ENCODE measurements at places on chromosomes 5 and 9.

GRCh38 chr5:91906027-91906426, 522.9 kb upstream of the ARRDC3 start:
- no peak for DNase-seq

DNA sequence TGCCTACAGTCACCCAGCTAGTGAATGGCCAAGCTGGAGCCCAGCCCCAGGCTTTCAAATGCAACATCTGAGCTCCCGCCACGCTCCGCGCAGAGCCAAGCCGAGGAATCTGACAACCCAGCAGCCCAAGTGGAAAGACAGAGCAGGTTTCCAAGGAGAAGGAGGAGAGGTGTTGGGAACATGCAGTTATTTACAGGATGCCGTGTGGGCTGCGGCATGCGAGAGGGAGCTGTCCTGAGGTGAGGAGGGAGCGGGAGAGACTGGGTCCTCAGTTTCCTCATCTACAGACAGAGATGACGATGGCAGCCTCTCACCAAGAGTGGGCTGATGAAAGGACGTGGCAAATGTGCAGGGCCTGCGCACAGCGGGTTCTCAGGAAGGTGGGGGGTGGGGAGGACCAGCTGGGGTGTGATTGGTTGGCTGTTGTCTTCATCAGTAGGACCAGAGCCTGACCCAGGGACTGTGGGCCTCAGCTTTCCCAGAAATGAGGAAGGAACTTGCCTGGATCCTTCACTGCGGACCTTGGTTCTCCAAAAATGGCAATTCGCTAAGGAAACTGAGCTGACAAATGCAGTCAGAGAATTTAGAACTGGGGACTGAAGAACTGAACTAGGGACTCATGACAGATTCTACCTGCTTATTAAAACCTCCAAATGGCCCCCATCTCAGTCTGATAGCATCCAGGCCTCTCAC, 14.8 kb upstream of the CPLX2 start:
- no peak for DNase-seq

- no peak for DNase-seq
Measured at GRCh38 chr5:79576606-79577289, 35.5 kb upstream of the TENT2 start.

- no peak for DNase-seq
Measured at GRCh38 chr5:149940941-149941644, 3.5 kb downstream of the PDE6A start.

GRCh38 chr9:14221558-14221957, 92.4 kb downstream of the NFIB start:
- DNase-seq = no peak

GRCh38 chr5:122499585-122499984, 187.5 kb downstream of the SNCAIP start:
- no peak for DNase-seq

DNA sequence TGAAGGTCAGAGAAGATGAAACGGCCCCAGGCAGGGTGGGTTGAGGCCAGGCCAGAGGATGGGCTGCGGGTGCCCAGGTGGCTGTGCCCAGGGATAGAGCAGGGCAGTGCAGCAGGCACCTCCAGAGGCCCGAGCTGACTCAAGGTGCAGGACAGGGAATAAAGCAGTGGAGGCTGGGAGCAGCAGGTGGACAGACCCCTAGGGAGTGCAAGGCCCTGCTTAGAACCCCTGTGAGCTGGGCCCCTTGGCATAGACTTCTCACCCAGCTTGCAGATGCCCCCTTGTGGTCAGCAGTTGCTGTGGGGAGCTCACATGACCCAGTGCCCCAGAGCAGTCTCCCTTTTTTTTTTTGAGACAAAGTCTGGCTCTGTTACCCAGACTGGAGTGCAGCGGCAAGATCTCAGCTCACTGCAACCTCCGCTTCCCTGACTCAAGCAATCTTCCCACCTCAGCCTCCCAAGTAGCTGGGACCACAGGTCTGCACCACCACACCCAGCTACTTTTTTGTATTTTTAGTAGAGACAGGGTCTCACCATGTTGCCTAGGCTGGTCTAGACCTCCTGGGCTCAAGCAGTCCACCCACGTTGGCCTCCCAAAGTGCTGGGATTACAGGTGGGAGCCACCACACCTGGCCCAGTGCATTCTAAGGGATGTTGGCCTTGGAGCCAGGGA, 118.8 kb downstream of the WNK2 start:
- DNase-seq = peak; percentile 32

- DNase-seq = no peak
Measured at GRCh38 chr5:45772402-45772801, 76.2 kb upstream of the HCN1 start.

DNA sequence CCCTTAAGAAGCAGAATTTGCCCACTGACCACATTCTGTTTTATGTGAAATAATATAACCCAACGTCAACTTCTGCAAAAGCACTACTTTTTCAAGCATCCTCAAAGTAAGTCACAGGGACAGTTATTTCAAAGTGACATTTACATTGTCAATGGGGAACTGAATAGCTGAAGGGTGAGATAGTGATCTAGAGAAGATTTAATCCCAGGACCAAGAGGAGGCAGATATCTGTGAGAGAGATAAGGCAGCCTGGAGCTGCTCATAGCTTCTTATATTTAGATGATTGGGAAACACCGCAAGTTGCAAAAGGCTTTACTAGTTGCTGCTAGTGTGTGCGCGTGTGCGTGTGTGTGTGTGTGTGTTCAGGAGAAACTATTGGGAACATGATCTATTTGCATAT, 210.4 kb upstream of the RFX3 start:
- no peak for DNase-seq

DNA sequence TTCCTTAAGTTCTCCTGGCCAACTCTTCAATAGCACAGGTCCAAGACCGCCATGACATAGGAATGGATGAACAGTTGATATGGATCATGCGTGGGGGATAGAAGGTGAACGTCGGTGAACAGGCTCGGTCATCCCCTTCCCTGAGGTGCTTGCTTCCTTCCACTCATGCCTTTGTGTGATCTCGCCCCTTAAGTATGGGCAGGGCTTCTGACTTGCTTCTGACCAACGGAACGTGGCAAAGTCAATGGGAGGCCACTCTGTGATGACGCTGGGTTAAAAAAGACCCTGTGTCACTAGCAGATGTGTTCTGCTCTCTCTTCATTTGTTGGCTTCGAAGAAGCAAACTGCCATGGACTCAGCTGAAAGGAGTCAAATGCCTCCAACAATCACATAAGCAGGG, 240.5 kb upstream of the TUT7 start:
- DNase-seq = no peak

- no peak for DNase-seq
Measured at GRCh38 chr5:135535420-135535819, 344 bp downstream of the NEUROG1 start.

DNA sequence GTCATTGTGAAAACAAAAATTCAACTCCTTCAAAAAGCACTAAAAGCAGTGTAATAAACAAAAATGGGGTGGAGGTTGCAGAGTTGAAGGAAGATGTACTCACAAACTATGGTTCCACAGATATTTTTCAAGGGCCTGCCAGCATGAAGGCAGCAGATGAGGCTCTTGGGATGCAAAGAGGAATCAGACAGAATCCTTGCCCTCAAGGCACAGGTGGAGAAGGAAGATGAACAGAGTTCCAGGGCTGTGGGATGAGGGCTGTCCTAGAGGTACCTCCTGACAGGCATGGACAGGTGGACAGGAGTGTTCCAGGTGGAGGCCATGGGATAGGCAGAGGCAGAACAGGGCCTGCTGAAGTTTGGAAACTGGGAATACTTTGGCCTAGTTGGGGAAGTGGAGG, 140.5 kb upstream of the ANKH start:
- DNase-seq = no peak

GRCh38 chr5:175464074-175464941, 14.1 kb upstream of the SFXN1 start:
- peak; percentile 47 for DNase-seq

DNA sequence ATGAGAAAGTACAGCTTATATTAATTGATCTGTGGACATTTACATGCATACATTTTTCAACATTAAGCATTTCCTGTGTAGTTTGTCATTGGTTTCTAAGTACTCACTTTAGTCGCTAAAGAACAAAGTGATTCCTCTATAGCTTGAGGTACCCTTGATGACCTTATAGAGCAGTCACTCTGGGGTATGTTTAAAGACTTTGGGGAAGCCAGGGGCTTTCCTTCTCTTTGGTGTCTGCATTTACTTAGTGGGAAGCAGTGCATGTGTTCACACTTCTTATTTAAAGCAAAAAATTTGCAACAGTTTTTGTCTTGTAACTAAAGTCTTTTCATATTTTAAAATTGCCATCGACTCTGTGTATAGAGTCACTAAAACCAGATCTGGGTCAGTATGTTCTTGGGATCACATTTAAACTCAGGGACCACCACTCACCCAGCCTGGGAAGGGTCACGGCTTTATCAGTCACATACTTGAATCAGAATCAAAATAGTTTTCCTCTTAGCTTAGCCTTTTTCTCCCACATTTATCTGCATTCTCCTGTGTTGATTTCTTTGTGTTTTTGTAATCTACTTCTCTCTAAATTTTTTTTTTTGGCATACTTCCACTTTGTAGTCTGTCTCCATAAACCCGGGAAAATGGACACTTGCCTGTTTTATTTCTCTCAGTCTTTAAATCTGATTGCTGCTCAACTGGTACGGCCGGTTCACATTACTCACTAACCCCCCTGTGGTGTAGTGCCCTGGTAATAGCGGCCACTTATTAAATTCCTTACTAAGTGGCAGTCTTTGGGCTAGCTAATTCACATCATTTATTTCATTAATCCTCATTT, 143.9 kb upstream of the FBN2 start:
- DNase-seq = no peak

GRCh38 chr9:137280474-137281344, 3.2 kb downstream of the TOR4A start:
- no peak for DNase-seq
